ENCODE measurements at places on chromosomes 1 and 21. TPM values are rescaled to one million over a fixed set of nuclear protein-coding genes. Genes with fewer than 3 reads are reported as not detected.

DNA sequence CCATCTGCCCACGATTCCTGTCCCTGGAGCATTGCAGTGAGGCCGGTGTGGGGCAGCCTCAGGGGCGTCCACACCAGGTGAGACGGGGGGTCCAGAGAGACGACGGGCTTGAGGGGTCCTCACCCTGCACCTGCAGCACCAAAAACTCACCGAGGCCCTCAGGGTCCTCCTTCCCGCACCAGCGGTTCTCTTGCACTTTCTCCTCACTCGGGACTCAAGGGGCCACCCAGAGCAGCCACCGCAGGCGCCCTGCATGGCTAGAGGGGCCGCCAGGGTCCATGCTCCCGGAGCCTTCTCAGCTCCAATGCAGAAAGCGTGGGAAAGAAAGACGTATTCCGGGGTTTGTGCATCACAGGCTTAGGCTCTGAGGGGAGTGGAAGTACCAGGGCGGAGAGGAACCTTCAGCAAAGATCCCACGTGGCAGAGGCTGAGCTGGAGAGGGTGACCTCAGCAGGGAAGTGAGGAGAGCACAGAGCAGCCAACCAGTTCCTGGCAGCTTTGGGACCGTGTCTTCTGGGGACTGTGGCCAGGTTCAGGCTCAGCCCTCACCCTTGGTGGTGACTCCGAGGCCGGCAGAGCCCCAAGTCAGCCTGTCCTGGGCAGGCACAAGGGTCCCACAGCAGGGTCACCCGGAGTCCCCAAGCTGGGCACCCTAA lies 19.5 kb upstream of the COL6A2 start:
- DNase-seq = no peak

DNA sequence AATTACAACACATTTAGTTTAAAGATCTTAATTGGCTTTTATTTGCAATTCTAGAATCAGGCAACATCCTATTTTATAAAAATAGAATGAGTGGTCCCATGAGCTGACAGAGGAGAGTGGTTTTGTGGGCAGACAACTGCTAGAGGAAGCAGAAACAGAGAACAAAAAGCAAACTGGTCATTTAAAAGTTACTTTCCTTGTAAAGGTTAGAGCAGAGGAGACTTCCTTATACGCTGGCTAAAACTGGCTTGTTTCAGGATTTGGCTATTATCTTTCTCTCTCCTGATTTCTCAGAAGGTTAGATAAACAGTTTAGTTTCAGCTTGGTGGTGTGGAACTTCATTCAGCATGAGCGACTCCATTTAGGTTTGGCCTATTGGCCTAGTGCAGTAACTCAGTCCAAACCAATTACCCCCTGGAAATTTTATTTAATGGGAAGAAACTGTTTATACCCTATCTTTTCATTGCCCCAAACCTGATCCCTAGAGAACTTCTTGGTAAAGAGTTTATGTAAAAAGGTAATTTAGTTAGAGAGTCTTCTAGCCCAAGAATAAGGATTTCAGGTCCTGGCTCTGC lies 32.2 kb upstream of the IL20 start:
- no peak for DNase-seq

DNA sequence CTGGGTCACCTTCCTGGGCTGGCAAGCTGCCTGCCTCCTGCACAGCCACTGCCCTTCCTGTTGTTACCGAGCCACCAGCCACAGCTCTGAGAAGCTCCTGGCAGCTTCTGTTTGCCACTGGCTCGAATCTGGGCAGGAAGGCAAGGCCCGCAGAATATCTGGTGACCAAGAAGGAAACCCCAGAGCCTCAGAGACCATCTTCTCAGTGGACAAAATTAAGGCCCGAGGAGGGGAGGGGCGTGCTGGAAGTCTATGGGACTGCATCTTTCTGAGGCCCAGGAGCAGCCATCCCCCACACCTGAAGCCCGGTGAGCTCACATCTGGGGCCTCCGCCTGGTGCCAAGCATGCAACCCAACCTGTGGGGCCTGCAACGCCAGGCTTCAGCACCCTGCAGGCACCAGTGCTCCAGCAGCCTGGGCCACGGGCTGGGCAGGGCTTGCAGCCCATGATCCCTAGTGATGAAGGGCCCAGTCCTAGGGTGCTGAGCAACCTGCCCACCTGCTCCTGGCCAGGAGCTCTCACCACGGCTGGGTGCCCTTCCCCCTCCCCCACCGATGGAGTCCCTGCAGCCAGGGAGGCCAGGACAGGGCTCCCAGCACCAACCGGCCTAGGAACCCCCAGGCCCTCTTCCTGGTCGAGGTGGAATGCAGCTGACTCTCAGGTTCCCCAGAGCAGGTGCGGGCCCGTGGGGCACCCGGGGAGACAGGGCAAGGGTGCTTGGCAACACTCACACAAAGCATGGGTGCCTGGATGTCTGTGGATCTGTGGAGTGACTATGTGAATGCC lies 879 bp downstream of the CPTP start:
- DNase-seq = no peak

LAX1 gene
- total RNA-seq = under 0.01 TPM

DNA sequence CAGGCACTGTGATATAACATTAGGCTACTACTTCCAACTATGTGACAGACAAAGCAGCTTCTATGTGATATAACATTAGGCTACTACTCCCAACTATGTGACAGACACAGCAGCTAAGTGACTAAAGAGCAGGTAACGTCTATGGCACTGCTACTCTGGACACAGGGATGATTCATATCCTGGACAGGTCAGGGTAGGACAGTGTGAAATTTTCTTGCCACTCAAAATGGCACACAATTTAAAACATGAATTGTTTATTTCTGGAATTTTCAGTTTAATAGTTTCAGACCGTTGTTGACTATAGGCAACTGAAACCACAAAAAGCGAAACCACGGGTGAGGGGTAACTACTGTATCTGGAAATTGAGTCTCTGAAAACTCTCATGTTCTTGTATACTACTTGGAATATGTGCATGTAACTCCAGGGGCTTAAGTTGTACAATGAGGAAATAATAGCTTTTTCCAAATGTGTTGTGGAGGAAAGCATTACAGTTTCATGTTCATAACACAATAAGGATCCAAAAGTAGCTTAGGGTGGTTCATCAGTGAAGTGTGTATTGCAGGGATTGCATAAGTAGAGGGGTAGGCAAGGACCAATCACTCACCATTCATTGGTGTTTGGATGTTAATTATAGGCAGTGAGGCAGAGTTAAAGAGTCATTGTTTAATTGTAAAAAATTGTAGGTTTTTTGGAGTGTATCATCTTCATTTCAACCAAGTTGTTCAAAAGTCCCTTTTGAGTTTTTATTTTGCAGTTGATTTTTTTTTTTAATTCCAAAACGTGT lies 5.3 kb downstream of the DTL start:
- DNase-seq = no peak

DNA sequence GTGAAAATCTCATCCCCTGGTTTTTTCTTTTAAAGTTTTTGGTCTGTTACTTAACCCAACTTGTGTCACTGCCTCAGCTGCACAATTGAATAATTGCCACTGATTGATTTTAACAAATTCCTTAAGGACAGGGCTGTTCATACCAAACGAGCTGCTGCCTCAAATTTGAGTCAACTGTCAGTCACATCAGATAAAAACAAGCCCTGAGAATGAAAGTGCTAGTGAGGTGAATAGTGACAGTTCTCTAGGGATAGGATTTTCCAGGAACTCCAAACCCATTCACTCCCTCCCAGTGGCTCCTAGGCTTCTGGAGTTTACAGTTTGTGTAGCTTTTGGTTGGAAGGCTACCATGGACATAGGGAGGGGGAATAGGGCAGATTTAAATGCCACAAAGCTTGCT lies 79.4 kb downstream of the SAMSN1 start:
- DNase-seq = no peak

HS2ST1 gene
- total RNA-seq = 18.6 TPM

GRCh38 chr1:153422450-153423068 lies 6.2 kb downstream of the S100A7A start:
- DNase-seq = peak; percentile 58

SPRR2B gene
- total RNA-seq = not detected

DNA sequence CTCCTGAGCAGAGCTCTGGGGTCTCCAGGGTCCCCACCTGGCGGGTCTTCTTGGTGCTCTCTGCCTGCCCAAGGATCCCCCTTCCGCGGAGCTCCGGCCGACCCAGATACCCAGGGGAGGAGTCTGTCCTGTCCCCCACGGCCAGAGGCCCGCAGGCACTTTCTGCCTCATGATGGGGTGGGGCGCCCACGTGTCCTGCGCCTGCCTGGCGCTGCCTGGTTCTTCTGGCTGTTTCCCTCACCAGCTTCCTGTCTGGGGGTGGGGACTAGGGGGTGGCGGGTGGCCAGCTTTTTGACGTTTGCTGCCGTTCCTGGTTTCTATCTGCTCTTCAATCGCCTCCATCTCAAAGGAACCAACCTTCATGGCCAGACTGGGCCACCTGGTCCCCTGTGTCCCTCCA lies 313.3 kb upstream of the VAMP3 start:
- DNase-seq = no peak

All from fibroblast of villous mesenchyme (primary cell).